ENCODE measurements at places on chromosomes 6 and 20. TPM values are rescaled to one million over a fixed set of nuclear protein-coding genes. Genes with fewer than 3 reads are reported as not detected.

PLA2G7 gene
- 0.26 TPM for polyA plus RNA-seq

DZANK1 gene
- not detected for polyA plus RNA-seq

ZMYND8 gene
- 3.4 TPM for polyA plus RNA-seq

PTCHD4 gene
- not detected for polyA plus RNA-seq

SULF2 gene
- polyA plus RNA-seq, result 3.0 TPM

MICB gene
- 10.3 TPM for polyA plus RNA-seq
